ENCODE measurements at places on chromosomes 5 and 9.

DNA sequence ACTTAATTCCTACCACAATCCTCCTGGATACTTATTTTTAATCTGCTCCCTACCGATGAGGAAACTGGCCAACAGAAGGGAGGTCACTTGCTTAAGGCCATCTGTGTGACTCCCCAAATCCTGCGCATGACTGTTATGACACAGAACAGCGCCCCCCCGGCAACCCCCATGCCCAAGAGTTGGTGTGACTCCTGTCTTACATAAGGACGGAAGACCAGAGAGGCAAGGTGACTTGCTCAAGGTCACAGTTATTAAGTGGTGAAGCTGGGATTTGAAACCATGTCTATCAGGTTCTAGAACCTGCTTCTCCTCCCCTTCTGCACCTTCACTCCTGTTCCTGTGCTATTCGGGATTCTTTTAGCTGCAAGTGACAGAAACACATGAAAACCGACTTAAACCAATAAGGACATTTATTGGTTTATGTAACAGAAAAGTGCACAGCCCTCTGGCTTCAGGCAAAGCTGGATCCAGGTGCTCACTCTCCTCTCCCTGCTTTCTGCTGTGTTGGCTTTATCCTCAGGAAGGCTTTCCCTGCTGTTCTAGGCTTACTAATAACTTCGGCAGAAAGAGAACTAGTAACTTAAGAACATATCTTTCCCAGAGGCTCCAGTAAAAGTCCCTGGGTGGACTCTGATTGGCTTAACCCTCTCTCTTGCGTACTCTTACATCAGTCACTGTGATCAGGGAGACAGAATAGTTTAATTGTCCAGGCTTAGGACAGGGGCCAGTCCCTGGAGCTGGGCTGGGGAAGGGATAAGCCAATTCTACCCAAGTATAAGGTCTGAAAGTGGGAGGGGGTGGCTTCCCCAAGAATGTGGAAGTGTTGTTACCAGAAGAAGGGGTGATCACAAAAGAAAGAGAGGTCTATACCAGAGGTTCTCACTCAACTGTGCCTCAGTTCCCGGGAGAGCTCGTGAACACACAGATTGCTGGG, 43.7 kb downstream of the FGF18 start:
- no peak for DNase-seq

GRCh38 chr9:68690088-68690487, 15.0 kb upstream of the PIP5K1B start:
- no peak for DNase-seq

DNA sequence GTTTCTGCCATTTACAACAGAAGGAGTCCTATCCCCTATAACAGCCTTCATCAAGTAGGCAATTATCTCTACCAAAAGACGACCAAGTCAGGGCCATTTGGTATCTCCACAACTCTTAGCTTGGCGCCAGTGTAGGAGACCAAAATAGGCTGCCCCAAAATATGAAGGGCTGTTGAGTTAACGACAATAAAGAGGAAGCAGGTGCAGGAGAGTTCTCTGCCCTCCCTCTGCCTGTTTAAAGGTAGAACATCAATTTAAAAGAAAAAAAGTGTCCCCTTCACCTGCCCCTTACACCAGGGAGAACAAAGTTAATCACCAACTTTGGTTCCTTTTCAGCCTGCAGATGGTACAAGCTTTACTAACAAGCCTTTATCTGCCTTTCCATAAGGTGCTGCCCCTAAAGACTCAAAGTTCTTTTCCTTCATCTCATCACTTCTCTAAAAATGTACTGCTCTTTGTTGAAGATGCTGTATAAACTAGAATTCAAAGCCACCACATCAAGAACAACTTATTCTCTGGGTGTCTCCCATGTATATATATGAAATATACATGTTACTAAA, 33.3 kb downstream of the PPP1R2B start:
- no peak for DNase-seq

GRCh38 chr5:6788439-6788838, 75.2 kb downstream of the TENT4A start:
- DNase-seq = no peak

DNA sequence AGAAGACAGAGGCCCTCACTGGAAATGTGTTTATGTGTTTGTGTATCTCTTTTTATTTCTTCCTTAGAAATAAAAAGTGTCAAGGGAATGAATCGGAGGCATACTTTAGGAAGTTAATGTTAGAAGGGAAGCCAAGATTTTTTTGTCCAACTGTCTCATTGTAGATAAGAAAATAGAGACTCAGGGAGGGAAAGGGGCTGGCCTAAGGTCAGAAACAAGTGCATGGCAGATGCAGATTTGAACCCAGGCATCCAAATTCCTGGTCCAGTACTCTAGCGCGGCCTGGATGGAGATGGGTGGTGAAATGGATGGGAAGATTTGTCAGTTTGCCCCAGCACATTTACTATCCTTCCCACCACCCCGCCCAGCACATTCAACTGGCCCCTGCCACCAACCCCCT, 19.8 kb upstream of the TNIP1 start:
- no peak for DNase-seq

- DNase-seq = no peak
Measured at GRCh38 chr5:13207112-13207511, 737.4 kb downstream of the DNAH5 start.

GRCh38 chr5:18702821-18703220, 1068.6 kb downstream of the TAF11L14 start:
- DNase-seq = no peak

GRCh38 chr9:88534456-88535225, at the start of gene NXNL2:
TSS of gene NXNL2 (plus strand) at chr9:88535178. CDS start at chr9:88535435, 257 bp downstream.
- DNase-seq = peak; percentile 63

DNA sequence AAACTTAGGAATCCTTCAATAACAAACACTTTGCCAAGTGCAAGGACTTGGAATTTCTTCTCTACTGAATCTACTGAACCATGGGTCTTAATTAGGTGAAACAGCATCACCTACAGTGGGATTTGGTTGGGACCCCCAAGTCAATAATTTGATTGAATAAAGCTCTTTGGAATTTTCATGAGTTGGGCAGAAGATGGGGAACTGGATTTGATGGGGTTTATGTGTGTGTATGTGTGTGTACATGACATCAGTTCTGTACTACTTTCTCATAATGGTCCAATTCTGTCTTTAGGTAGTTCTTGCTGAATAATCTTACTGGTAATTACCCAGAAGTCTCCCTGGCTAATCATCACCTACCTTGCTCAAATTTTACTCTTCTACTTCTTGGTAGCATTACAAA, 198.4 kb upstream of the TBCA start:
- no peak for DNase-seq

DNA sequence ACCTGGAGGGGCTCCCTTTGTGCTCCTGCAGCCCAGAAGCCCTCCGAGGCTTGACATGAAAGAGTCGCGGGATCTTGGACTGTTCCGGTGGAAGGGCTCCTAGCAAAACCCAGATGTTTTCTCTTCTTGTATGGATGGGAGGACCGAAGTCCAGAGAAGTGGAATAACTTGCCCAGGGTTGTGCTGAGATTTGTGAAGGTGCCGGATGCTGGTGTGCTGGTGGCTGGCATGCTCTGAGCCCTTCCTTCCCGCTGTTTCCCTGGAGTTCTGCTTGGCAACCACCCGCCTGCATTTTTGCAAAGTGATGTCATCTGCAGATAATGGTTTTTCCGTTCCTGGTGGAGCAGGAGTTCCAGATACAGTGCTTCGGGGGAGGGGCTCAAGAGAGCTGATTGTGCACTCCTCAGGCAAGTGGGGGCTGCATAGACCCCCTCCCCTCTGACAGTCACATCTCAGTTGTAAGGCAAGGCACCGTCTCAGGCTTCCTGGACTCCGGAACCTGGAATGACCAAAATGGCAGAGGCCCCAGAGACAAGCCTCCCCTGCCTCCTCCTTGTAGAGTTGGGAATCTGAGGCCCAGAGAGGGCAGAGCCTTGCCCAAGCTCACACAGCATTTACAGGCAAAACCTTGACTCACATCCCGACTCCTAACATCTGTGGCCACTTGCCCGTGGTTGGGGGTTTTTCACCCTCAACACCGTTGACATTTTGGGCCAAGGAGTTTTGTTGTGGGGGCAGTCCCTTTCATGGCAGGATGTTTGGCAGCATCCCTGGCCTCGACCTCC, 157.0 kb downstream of the RGS3 start:
- DNase-seq = no peak

- DNase-seq = no peak
Measured at GRCh38 chr9:109534151-109534550, 36.0 kb upstream of the PTPN3 start.

DNA sequence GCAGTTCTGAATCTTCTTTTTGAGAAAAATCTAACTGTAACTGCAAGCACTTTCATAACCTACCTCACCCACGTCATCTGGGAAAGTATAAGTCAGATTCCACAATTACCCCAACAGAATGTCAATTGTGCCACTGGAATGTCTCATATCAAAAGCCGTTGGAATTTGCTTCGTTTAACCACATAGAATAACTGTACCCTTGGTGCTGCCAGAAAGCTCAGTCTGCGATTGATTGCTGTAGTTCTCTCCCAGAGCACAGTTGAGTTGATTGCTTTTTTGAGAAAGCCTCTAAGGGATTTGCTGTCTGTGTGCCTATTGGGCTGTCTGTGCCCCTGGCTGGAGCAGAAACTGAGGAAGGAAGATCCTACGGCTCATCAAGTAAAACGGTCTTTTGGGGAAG, 583.6 kb downstream of the TMEM38B start:
- DNase-seq = no peak

GRCh38 chr9:18359335-18359734, 114.6 kb upstream of the ADAMTSL1 start:
- no peak for DNase-seq

DNA sequence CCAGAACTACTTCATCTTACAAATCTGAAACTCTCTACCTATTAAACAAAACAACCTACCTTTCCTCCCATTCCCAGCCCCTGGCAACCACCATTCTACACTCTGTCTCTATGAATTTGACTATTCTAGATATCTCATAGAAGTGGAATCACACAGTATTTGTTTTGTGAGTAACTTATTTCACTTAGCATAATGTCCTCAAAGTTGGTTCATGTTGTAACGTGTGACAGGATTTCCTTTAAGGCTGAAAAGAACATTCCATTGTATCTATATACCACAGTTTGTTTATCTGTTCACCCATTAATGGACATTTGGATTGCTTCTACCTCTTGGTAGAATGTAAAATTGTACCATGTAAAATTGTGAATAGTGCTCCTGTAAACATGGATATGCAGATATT, 70.1 kb upstream of the NXNL2 start:
- no peak for DNase-seq

DNA sequence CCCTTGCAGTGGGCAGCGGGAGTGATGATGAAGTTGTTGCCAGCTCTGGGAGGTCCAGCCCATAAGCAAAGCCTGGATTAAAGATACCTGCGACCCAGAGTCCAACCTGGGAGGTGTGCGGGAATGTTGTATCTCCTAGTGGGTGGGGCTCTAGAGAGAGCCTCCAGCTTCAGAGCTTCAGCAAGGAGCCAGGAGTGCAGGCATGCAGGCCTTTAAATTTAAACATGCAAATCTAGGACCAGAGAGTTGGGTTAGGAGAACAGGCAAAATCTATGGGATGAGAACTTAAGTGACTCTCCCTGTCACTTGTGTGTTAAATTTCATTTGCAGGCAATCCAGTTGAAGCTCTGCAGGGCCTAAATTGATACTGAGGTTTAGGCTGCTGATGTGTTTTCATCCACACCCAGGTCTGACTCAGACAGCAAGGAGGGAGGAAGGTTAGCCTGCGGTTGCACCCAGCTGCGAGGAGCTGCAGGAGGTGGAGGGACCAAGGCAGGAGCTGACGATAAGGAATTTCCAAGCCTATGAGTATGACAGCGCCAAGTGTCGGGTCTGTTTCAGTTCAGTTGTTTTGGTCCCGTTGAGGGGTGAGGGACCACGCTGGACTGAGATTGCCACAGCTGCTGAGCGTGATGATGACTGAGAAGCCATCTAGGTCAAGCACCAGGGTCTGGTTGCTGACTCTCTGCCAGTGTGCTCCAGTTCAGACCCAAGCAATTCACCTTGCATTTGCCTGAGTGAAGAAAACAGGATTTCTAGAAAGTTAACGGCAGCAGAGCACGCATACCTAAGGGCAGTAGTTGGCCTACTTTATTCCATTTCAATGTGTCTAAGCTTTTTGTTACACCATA, 243.0 kb downstream of the ICE1 start:
- DNase-seq = no peak

DNA sequence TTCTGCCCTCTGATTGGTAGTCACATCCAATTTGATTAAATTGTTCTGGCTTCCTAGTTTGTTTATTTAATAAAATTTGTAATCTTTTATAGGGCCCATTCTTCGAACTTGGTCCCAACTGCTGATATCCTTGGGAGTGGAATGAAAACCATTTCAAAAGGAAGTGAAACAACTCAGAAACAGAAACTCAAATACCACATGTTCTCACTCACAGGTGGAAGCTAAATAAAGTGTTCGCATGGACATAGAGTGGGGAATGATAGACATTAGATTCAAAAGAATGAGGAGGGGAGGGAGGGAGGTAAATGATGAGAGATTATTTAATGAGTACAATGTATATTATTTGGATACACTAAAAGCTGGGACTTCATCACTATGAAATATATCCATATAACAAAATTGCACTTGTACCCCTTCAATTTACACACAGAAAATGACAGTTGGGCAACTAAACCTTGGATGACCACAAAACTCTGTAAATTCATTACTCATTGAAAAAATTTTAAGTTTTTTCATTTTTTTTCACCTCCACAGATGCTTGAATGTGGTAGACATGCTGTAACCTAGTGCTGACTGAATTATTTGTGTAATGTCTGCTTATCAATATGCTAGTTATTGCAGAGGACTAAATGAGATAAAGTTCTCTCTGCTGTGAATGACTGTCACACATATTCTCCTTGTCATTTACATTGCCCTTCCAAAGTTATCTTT, 16.0 kb downstream of the ATP10B start:
- no peak for DNase-seq

DNA sequence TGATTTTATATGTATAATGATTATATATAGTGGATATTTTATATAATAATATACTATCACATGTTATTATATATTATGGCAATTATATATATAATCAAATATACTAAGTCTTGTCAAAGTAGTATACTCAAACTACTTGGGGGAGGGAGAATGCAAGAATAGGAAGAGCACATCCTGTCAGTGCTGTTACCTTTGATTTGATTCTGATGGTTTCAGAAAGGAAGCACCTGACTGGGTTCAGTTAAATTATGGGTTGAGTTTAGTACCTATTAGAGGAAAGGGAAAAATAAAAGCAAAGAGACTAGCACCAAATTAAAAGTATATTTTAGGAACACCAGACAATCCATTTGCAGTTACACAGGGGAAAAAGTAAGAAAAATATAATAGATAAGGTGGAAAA, 107.6 kb downstream of the GRIA1 start:
- no peak for DNase-seq

- no peak for DNase-seq
Measured at GRCh38 chr5:132785365-132785764, 8.3 kb upstream of the SEPTIN8 start.

- DNase-seq = no peak
Measured at GRCh38 chr5:116576053-116576713, 1.6 kb upstream of the SEMA6A start.

DNA sequence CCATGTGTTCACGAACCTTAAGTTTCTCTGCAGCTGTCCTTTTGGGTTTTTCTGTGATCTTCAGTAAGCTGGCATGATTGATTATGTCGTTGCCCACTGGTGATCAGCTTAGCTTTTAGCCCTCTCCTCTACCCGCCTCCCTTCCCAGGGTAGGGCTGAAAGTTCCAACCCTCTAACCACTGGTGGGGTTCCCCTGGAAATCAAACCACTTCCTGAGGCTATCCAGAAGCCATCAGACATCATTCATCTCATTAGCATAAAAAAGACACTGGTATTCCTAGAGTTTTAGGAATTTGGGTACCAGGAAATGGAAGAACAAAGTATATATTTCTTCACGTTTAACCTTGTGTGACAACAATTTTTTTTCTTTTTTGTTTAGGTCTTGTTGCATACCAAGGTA, 29.8 kb downstream of the SPIN1 start:
- no peak for DNase-seq

All from stimulated activated CD4-positive, alpha-beta T cell treated with anti-CD3 and anti-CD28 coated beads, Interleukin-2, amount 100 ng/mL, for 4 hours (primary cell).